Transverse colon (tissue), 4 donors: ENCODE measurements at places on chromosomes 5 and 9. TPM values are rescaled to one million over a fixed set of nuclear protein-coding genes. Genes with fewer than 3 reads are reported as not detected.

GRCh38 chr5:168707716-168708695, 128.8 kb upstream of the PANK3 start:
- H3K36me3 ChIP-seq: no peaks in the 10 kb centered on the region
- no peaks in the 10 kb centered on the region for H3K27me3 ChIP-seq
- no peak overlapping the region for H3K27ac ChIP-seq
- DNase-seq: no peak

DNA sequence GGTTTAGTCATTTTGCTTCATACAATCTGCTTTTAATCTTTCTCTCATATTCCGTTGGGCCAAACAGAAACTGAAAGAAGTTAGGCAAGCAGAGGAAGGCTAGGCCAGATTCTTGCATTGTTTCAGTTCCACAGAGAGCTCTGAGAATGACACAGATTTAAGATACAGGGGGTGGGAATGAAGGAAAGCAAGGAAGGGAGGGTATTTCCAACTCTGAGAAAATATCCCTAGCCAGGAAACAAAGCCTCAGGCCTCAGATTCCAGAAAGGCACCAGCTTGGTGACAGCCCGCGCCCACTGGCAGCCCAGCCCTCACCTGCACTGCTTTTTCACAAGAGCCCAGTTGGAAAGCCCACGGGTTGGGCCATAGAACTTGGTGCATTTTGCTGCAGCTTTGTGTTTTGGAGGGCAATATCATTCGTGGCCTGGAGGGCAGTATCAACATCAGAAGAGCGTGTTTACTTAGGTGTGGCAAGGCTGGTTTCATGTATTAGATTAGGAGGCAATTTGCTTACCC, 63.5 kb downstream of the ENC1 start:
- H3K4me3 ChIP-seq: peak overlapping the region; percentile 19
- H3K36me3 ChIP-seq: no peaks in the 10 kb centered on the region
- peaks cover 6% of the 10 kb centered on the region for H3K4me1 ChIP-seq
- peak overlapping the region; percentile 79 for H3K27ac ChIP-seq
- H3K27me3 ChIP-seq: no peaks in the 10 kb centered on the region
- no peak for DNase-seq

GRCh38 chr9:79877943-79878602, 306.3 kb downstream of the TLE4 start:
- no peak overlapping the region for H3K27ac ChIP-seq
- H3K4me1 ChIP-seq: no peaks in the 10 kb centered on the region
- H3K36me3 ChIP-seq: no peaks in the 10 kb centered on the region

- DNase-seq: no peak
- H3K36me3 ChIP-seq: no peaks in the 10 kb centered on the region
- H3K27me3 ChIP-seq: no peaks in the 10 kb centered on the region
- H3K4me3 ChIP-seq: no peak overlapping the region
These were observed 170.6 kb upstream of the MRPS30 start for GRCh38 chr5:44637916-44638869.

- no peaks in the 10 kb centered on the region for H3K27me3 ChIP-seq
- DNase-seq: no peak
- no peak overlapping the region for H3K27ac ChIP-seq
- no peaks in the 10 kb centered on the region for H3K4me1 ChIP-seq
- H3K4me3 ChIP-seq: no peak overlapping the region
These were observed 488.2 kb downstream of the NTRK2 start for GRCh38 chr9:85157772-85158171.

DNA sequence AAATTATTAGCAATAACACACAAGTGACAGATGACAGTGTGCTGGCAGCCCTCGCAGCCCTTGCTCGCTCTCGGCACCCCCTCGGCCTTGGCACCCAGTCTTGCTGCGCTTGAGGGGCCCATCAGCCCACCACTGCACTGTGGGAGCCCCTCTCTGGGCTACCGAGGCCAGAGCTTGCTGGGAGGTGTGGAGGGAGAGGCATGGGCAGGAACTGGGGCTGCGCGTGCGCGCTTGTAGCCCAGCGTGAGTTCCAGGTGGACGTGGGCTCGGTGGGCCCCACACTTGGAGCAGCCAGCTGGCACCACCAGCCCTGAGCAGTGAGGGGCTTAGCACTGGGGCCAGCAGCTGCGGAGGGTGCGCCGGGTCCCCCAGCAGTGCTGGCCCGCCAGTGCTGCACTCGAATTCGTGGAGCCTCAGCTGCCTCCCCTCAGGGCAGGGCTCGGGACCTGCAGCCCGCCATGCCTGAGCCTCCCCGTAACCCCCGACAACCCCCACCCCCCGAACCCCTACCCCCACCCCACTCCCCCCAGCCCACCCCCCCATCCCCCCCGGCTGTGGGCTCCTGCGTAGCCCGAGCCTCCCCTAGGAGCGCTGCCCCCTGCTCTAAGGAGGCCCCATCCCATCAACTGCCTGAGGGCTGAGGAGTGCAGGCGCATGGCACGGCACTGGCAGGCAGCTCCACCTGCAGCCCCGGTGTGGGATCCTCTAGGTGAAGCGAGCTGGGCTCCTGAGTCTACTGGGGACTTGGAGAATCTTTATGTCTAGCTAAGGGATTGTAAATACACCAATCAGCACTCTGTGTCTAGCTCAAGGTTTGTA, 240.9 kb downstream of the TRIM36 start:
- no peaks in the 10 kb centered on the region for H3K36me3 ChIP-seq
- no peaks in the 10 kb centered on the region for H3K27me3 ChIP-seq
- no peaks in the 10 kb centered on the region for H3K4me1 ChIP-seq
- DNase-seq: no peak
- no peak overlapping the region for H3K4me3 ChIP-seq
- H3K27ac ChIP-seq: no peak overlapping the region

- H3K27ac ChIP-seq: no peak overlapping the region
- no peaks in the 10 kb centered on the region for H3K36me3 ChIP-seq
- H3K4me1 ChIP-seq: peaks cover 33% of the 10 kb centered on the region
- H3K27me3 ChIP-seq: no peaks in the 10 kb centered on the region
- DNase-seq: no peak
These were observed 166.1 kb downstream of the CD180 start for GRCh38 chr5:67030289-67031056.

Gene TRPM3
- 1.2 TPM for total RNA-seq
